Naive thymus-derived CD8-positive, alpha-beta T cell (primary cell): ENCODE measurements at places on chromosomes 5 and 9. TPM values are rescaled to one million over a fixed set of nuclear protein-coding genes. Genes with fewer than 3 reads are reported as not detected.

Gene FAM221B
- not detected for polyA plus RNA-seq

Gene PCA3
- not detected for polyA plus RNA-seq

- no peaks in the 10 kb centered on the region for H3K27me3 ChIP-seq
- DNase-seq, result no peak
- H3K27ac ChIP-seq, result peak overlapping the region; percentile 2
- peak overlapping the region; percentile 72 for H3K4me3 ChIP-seq
- H3K4me1 ChIP-seq, result peaks cover 48% of the 10 kb centered on the region
- peaks cover 35% of the 10 kb centered on the region for H3K36me3 ChIP-seq
These were observed 2.9 kb upstream of the CAMSAP1 start for GRCh38 chr9:135910216-135910615.

GRCh38 chr5:59061377-59061776 is 478.5 kb downstream of the RAB3C start:
- H3K4me3 ChIP-seq, result no peak overlapping the region
- no peak for DNase-seq
- no peaks in the 10 kb centered on the region for H3K27me3 ChIP-seq
- H3K27ac ChIP-seq, result no peak overlapping the region

Gene FRMD3
- 0.08 TPM for polyA plus RNA-seq

DNA sequence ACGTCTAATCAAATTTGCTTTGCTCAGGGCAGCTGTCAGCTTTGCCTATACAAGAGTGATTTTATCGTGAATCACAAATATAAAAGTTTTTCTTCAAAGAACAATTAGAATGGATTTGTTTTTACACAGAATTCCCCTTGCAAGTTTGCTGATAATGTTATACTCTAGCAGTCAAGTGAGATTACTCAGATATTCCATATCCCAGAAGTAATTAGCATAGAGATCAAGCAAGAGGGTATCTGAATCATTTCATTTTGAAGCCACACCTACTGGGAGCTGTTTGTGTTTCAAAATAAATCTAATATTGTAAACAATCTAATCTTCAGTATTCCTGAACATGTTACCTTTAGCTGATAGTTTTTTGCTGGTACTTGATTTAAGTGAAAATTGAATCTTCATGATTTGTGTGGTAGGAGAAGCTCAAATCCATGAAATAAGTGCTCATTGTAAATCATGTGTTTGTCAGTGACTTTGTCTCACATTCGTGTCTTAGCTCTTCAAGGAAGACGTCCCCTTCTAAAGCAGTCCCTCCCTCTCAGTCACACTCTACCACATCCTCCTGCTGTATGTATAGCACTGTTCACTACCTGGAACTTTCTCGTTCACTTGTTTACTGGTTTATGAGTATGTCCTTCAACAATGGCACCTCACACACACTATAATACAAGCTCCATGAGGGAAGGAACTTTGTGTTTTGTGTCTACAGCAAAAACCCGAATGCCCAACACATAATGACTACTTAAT is 3.3 kb upstream of the TTC39B start:
- no peaks in the 10 kb centered on the region for H3K27me3 ChIP-seq
- peak overlapping the region; percentile 92 for H3K27ac ChIP-seq
- peaks cover 5% of the 10 kb centered on the region for H3K36me3 ChIP-seq
- peak; percentile 37 for DNase-seq
- H3K4me1 ChIP-seq, result peaks cover 45% of the 10 kb centered on the region

Gene TGFBI
- 0.34 TPM for polyA plus RNA-seq

Gene DMRT3
- not detected for polyA plus RNA-seq

DNA sequence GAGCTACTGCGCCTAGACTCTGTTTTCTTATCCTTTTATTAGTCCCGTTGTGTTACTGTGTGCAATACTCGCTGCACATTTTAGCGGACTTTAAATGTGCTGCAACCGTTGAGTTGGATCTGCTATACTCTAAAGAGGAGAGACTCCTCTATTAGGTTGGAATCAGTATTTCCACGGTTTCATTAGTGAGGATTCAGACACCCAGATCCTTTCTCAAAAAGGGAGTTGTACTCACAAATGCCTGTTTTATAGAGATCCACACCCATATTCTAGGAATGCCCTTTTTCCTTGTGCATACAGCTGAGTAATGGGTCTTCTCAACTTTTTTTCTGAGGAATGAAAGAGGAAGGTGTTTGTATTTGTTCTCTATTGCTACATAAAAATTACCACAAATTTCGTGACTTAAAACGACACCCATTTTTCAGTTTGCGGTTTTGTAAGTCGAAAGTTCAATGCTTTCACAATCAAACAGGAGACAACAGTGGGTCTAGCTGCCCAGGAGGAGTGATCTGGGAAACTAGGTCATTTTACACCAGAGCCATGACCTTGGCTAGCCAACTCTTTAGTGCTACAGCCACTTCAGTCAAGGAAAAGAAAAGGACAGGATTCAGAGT is 52.8 kb upstream of the SLC44A1 start:
- H3K27me3 ChIP-seq, result peaks cover 9% of the 10 kb centered on the region
- no peaks in the 10 kb centered on the region for H3K36me3 ChIP-seq
- H3K4me1 ChIP-seq, result no peaks in the 10 kb centered on the region
- H3K4me3 ChIP-seq, result no peak overlapping the region
- no peak overlapping the region for H3K27ac ChIP-seq
- no peak for DNase-seq

Gene STC2
- not detected for polyA plus RNA-seq

DNA sequence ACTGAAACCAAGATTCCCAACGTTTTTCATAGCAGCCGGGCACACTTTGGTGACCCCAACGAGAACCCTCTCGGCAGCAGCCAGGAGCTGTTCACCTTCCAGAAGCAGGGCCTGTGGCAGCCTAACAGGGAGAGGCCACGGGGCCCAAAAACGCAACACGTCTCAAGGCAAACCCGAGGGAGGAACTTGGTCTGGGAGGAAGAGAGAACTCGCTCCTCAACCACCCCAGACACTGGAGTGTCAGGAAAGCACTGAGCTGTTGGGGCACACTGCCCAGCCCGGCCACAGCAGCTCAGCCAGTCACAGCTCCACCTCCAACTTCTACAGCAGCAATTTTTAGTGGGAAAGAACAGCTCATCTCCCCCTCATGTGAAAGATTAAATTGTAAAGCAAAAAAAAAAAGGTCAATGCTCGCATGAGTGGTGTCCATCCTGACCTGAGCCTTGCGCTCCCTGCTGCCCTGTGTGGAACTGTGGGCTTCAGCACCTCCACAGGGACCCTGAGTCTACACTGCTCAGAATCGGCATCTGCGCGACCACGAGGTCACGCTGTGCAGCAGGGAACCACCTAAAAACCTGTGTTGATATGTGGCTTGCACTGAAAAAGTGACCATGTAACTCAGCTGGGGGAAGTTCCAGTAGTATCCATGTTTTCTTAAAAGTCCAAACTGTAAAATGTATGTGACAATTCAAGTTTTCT is 55.0 kb downstream of the IPPK start:
- no peak overlapping the region for H3K4me3 ChIP-seq
- no peaks in the 10 kb centered on the region for H3K36me3 ChIP-seq
- no peaks in the 10 kb centered on the region for H3K27me3 ChIP-seq
- no peak overlapping the region for H3K27ac ChIP-seq
- H3K4me1 ChIP-seq, result no peaks in the 10 kb centered on the region

- DNase-seq, result no peak
- no peaks in the 10 kb centered on the region for H3K4me1 ChIP-seq
- no peak overlapping the region for H3K27ac ChIP-seq
- no peaks in the 10 kb centered on the region for H3K36me3 ChIP-seq
These were observed 37.3 kb upstream of the AKNA start for GRCh38 chr9:114425126-114425525.

DNA sequence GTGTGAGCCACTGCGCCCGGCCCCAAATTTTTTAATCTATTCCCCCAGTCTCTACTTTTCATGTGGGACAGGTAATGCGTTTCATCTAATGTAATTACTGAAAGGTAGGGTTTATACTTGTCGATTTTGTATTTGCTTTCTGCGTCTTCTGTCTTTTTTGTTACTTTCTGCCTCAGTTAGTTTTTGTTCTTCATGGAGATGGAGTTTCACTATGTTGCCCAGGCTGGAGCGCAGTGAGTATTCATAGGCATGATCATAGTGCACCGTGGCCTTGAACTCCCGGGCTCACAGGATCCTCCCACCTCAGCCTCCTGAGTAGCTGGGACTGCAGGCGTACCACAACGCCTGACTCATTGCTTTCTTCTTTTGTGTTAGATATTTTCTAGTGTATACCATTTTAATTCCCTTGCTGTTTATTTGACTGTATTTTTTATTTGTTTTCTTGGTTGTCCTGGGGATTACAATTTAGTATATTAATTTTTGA is 23.4 kb downstream of the EHMT1 start:
- peaks cover 31% of the 10 kb centered on the region for H3K4me1 ChIP-seq
- no peaks in the 10 kb centered on the region for H3K27me3 ChIP-seq
- no peak for DNase-seq
- peaks cover 12% of the 10 kb centered on the region for H3K36me3 ChIP-seq
- H3K27ac ChIP-seq, result no peak overlapping the region
- no peak overlapping the region for H3K4me3 ChIP-seq

DNA sequence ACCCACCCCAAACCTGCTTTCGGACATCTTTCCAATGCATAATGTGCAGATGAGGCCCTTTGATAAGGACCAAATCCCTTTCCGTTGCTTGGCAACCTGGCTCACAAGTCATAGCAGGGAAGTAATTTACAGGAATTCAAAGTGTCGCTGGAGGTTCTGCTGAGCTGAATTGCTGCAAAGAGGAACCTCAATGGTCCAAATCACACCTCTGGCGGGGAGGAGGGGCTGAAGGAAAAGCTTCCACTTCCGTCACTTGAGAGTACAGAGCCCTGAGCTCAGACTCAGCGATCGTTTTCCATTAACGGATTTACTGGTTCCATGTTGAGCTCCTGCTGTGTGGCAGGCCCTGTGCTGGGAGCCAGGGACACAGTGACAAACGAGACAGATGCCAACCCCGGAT is 99.3 kb downstream of the KCNIP1 start:
- no peaks in the 10 kb centered on the region for H3K36me3 ChIP-seq
- H3K27ac ChIP-seq, result no peak overlapping the region
- peaks cover 32% of the 10 kb centered on the region for H3K27me3 ChIP-seq
- no peak for DNase-seq
- no peak overlapping the region for H3K4me3 ChIP-seq

Gene HK3
- polyA plus RNA-seq, result 0.21 TPM

GRCh38 chr5:33267801-33268200 is 173.0 kb upstream of the TARS1 start:
- H3K27ac ChIP-seq, result no peak overlapping the region
- peaks cover 11% of the 10 kb centered on the region for H3K36me3 ChIP-seq
- no peak overlapping the region for H3K4me3 ChIP-seq
- H3K4me1 ChIP-seq, result no peaks in the 10 kb centered on the region

- no peak for DNase-seq
- no peaks in the 10 kb centered on the region for H3K36me3 ChIP-seq
- H3K4me1 ChIP-seq, result no peaks in the 10 kb centered on the region
- H3K27me3 ChIP-seq, result no peaks in the 10 kb centered on the region
- no peak overlapping the region for H3K27ac ChIP-seq
These were observed 481.8 kb upstream of the ARRDC3 start for GRCh38 chr5:91864962-91865361.

DNA sequence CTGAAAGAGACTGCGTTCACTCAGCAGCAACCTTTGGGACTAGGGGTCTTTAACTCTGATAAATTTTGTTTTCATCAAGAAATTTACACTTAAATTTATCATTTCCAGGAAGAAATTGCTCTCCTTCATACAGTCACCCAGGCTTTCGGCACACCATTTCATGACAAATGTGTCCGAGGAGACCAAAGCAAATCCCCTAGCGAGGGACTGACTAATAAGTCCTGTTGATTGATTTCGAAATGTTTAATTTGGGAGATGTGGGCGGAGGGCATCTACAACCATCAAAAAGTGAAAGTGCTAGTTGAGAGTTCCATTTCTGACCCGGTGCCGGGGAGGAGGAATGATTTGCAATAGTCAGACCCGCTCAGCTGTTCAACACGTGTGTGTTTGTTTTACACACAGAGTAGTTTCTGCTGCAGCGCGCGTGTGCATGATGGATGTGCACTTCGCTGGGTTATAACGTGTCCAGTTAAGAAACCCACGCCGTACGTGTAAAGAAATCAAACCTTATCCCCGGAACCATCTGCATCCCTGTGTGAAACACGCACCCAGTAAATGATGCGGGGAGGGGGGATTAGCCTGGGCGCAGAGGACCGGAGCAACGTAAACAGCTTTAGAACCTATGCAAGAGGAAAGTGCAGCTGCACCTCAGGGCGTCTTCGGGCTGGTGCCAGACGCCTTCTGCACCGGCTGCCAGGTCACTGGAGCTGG is 845 bp upstream of the NR4A3 start:
- peak overlapping the region; percentile 98 for H3K4me3 ChIP-seq
- H3K27me3 ChIP-seq, result peaks cover 30% of the 10 kb centered on the region
- H3K36me3 ChIP-seq, result no peaks in the 10 kb centered on the region
- peak overlapping the region; percentile 100 for H3K27ac ChIP-seq
- DNase-seq, result peak; percentile 77

DNA sequence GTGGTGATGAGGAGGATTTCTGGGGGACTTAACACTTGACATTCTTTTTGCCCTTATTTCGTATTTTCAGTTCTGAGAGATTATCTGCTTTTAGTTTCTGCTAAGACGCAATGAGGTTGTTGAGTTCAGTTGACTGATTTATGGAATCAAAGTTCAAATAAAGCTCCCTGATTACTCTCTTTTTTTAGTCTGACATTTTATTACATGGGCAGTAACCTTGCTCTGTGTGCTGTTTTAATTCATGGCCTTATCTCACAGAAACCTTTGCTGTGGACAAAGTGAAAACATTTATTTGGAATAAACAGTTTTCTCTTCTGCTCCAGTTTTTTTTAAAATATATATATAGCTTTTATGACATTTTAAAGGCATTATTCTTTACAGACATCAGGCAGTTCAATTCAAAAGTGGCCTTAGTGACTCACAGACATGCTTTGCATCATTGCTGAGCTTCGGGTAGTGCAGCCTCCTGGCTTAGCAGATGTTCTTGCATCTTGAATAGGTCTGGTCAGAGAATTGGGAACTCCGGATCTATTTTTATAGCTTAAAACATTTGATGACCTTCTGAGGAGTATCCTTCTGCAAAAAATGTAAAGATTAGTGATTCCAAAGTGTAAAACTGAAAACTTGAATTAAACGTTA is 162.9 kb downstream of the FAM170A start:
- H3K4me1 ChIP-seq, result no peaks in the 10 kb centered on the region
- H3K27ac ChIP-seq, result no peak overlapping the region
- no peak for DNase-seq
- no peak overlapping the region for H3K4me3 ChIP-seq

GRCh38 chr5:121758615-121759014 is 93.1 kb upstream of the FTMT start:
- H3K4me1 ChIP-seq, result no peaks in the 10 kb centered on the region
- H3K36me3 ChIP-seq, result no peaks in the 10 kb centered on the region
- no peak overlapping the region for H3K27ac ChIP-seq
- H3K27me3 ChIP-seq, result no peaks in the 10 kb centered on the region

DNA sequence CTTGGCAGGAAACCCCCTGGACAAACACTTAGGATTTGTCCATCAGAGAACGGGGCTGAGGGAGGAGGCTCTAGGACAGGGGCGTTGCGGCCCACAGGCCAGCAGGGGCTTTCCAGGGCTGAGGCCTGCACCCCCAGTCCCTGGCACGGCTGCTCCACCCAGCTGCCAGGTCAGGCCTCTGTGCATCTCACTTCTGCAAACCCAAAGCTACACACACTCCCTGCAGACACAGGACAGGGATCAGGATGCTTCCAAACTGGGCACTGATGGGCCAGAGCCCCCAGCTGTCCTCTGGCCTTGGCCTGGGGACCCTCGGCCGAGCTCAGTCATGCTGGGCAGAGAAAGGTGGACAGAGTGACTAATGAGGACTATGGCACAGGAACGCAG is 106.2 kb upstream of the SARDH start:
- H3K27me3 ChIP-seq, result no peaks in the 10 kb centered on the region
- H3K4me3 ChIP-seq, result no peak overlapping the region
- peaks cover 1% of the 10 kb centered on the region for H3K4me1 ChIP-seq
- H3K27ac ChIP-seq, result no peak overlapping the region

- peaks cover 7% of the 10 kb centered on the region for H3K36me3 ChIP-seq
- no peak overlapping the region for H3K4me3 ChIP-seq
- H3K27ac ChIP-seq, result no peak overlapping the region
- H3K4me1 ChIP-seq, result peaks cover 3% of the 10 kb centered on the region
These were observed 79.5 kb downstream of the GLIS3 start for GRCh38 chr9:4220346-4220745.
